ENCODE measurements at places on chromosomes 11 and 22. TPM values are rescaled to one million over a fixed set of nuclear protein-coding genes. Genes with fewer than 3 reads are reported as not detected.

Gene CASP1
- 1.4 TPM for polyA plus RNA-seq

Gene OR9G1
- polyA plus RNA-seq: not detected

Gene MUC15
- polyA plus RNA-seq: not detected

Gene TIMP3
- 0.27 TPM for polyA plus RNA-seq

Gene PLA2G6
- polyA plus RNA-seq: 9.9 TPM

Gene SCN4B
- polyA plus RNA-seq: 0.06 TPM

Gene TMEM191C
- polyA plus RNA-seq: 0.47 TPM

DNA sequence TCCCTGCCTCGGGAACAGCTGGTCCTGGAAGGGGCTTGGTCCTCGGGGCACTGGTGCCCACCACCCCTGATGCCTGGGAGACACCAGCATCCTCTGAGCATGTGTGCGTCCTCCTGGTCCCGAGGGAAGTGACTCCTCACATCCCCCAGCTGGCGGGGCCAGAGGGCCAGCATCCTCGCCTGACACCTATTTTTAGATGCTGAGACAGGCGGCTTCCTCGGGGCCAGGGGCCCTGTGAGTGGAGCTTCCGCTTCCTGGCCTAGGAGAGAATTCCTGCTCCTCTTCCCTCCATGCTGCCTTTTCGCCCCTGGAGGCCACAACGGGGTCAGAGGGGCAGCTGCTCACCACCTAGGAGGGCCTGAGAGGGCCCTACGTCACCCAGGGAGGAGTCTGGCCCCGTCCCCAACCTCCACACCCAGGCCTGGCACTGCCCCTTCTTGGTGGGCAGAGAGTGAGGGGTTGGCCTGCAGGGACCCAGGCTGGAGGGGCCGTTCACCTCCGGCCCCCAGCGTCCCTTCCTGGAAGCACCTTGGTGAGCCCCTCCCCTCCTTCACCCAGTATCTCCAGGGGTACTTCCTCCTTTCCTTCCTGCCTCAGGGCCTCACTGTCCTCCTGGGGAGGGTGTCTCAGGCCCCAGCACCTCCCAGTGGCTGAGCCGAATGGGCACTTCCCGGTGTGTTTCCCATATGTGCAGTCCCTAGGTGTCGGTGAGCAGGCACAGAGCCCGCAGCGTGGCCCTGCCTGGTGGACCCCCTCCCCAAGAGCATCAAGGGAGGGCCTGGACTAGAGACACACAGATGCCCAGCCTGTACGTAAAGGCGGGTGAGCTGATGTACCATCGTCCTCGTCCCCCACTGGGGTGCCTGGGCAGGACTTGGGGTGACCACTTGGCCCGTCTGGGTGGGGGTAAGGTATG lies 6.1 kb downstream of the CD81 start:
- H3K27ac ChIP-seq: peak overlapping the region; percentile 91
- H3K27me3 ChIP-seq: no peaks in the 10 kb centered on the region
- DNase-seq: peak; percentile 51

- no peaks in the 10 kb centered on the region for H3K4me1 ChIP-seq
- DNase-seq: no peak
- no peaks in the 10 kb centered on the region for H3K36me3 ChIP-seq
- no peaks in the 10 kb centered on the region for H3K27me3 ChIP-seq
- no peak overlapping the region for H3K4me3 ChIP-seq
- H3K27ac ChIP-seq: no peak overlapping the region
Measured at GRCh38 chr11:105856954-105857353, 165.1 kb downstream of the MSANTD4 start.

DNA sequence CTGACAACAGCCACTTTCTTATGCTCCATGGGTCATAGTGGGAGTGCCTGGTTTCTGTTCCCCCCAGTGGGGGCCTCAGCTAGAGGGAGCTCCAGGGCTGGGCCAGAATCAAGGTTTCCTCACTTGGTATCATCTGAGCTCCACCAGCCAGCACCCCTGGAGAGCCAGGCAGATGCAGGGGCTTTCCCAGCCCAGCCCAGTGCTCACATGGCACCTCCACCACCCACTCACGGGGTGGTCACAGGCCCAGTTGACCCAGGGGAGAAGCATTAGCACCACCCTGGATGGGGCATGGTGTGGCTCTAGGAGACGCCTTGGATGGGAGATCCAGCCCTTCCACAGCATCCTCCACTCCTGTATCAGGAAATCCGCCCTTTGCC lies 24.1 kb upstream of the WNT7B start:
- no peak for DNase-seq
- H3K27ac ChIP-seq: no peak overlapping the region
- peaks cover 22% of the 10 kb centered on the region for H3K4me1 ChIP-seq
- no peaks in the 10 kb centered on the region for H3K27me3 ChIP-seq
- H3K4me3 ChIP-seq: no peak overlapping the region

GRCh38 chr11:94449437-94449836 lies 44.2 kb downstream of the MRE11 start:
- H3K27me3 ChIP-seq: no peaks in the 10 kb centered on the region
- no peaks in the 10 kb centered on the region for H3K36me3 ChIP-seq
- no peak overlapping the region for H3K4me3 ChIP-seq
- H3K4me1 ChIP-seq: no peaks in the 10 kb centered on the region
- H3K27ac ChIP-seq: no peak overlapping the region
- peak; percentile 38 for DNase-seq

DNA sequence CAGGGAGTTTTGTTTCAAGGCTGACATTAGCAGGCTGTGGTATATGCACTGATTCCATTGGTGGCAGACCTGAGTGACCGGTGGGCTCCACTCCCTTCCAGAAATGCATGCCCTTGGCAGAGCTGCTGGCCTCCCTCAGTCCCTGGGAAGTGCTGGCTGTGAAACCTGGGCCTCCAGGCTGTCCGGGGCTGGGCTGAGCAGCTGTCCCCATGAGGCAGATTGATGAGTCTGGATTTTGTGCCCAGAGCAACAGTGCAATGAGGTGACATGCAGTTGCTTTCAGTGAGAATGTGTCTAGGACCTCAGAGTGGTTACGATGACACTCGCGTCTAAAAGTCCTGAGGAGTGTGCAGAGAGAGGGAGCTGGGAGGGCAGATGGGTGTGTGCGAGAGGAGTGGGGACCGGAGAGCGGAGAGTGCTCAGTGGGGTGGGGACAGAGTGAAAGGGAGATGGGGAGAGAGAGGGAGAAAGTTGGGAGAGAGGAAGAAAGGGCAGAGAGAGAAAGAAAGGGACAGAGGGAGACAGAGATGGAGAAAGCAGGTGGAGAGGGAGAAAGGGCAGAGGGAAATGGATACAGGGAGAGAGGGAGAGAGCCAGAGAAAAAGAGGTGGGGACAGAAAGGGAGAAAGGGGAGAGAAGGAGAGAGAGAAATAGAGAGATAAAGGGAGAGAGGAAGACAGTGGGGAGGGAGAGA lies 978.3 kb downstream of the BRD1 start:
- no peaks in the 10 kb centered on the region for H3K27me3 ChIP-seq
- no peaks in the 10 kb centered on the region for H3K4me1 ChIP-seq
- no peaks in the 10 kb centered on the region for H3K36me3 ChIP-seq
- H3K27ac ChIP-seq: no peak overlapping the region
- H3K4me3 ChIP-seq: no peak overlapping the region
- no peak for DNase-seq

DNA sequence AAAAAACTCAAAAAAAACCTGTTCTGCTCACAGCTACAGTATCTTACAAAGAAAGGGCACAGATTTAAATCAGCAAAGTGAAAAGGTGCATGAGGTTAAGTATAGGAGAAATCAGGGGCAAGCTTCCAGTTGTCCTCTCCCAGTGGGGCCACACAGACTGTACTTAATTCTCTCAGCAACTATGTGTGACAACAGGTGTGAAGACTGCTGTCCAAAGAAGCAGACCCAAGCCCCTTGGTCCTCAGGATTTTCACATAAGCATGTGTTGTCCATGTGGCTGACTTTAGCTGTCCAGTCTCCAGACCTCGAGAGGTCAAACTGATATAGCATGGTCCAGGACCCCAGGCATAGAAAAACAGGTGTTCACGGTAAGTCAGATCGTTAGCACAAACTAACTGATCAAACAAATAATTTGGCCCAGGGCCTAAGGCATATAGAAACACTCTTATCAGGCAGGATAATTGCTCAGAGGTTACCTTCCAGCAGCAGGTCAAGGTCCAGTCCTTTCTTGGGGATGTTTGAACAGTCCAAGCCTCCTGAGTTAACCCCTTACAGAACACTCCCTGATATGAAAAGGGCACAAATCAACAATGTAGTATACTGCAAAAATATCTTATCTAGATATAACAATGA lies 21.1 kb upstream of the CSTF3 start:
- H3K27ac ChIP-seq: no peak overlapping the region
- peaks cover 2% of the 10 kb centered on the region for H3K4me1 ChIP-seq
- H3K27me3 ChIP-seq: no peaks in the 10 kb centered on the region
- H3K36me3 ChIP-seq: no peaks in the 10 kb centered on the region
- H3K4me3 ChIP-seq: no peak overlapping the region
- peak; percentile 6 for DNase-seq

DNA sequence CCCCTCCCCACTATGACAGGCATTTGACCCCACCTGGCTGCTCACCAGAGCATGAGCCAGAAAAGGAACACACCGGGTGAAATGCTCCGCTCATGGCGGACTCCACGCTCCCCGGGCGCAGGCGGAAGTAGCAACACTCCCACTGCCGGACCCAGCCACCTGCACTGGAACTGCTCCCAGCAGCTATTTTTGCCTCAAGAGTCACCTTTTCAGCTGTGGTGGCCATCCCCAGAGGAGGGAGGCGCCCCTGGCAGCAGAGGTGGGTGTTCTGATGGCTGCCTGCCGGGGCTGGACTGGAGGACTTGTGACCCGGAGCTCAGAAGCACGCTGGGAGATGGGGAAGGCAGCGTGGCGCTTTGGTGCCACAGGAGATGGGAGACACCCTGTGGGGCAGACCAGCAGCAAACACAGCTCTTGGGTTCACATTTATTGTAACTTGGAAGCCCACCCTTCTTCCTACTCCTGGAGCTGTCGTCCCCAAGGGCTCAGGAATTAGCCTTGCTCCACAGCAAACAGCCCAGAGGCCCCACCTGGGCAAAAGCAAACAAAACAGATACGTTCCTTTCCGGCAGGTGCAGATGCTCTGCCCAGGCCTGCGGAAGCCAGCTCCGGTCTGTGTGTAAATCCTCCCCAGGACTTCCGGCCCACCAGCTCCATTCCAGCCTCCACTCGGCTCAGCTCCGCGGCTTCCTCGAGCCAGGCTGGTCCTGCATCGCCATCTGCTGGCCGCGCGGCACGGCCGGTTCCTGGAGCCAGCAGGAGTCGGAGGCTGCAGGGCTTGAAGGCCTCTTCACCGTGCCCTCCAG lies 3.7 kb downstream of the RPS19BP1 start:
- DNase-seq: peak; percentile 82
- H3K4me1 ChIP-seq: peaks cover 30% of the 10 kb centered on the region
- peaks cover 5% of the 10 kb centered on the region for H3K36me3 ChIP-seq
- no peaks in the 10 kb centered on the region for H3K27me3 ChIP-seq
- H3K4me3 ChIP-seq: no peak overlapping the region

DNA sequence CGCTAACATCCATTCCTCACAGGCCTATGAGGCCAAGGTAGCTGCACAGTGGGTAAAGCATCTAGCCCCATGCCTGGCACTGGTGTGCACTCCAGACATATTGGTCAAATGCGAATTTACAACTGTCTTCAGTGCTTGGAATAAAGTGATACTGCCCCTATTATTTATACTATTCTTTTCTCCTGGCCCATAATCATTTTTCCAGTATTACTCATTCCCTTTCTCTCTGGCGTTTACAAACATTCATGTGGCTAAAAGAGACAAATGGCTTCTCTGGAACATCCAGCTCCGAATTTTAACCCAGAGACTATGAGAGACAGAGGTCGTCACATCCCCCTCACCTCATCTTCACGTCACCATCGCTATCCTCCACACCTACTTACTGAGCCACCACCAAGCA lies 87.2 kb upstream of the PITPNB start:
- no peak overlapping the region for H3K27ac ChIP-seq
- no peaks in the 10 kb centered on the region for H3K27me3 ChIP-seq
- no peak overlapping the region for H3K4me3 ChIP-seq
- no peak for DNase-seq
- H3K36me3 ChIP-seq: peaks cover 6% of the 10 kb centered on the region

DNA sequence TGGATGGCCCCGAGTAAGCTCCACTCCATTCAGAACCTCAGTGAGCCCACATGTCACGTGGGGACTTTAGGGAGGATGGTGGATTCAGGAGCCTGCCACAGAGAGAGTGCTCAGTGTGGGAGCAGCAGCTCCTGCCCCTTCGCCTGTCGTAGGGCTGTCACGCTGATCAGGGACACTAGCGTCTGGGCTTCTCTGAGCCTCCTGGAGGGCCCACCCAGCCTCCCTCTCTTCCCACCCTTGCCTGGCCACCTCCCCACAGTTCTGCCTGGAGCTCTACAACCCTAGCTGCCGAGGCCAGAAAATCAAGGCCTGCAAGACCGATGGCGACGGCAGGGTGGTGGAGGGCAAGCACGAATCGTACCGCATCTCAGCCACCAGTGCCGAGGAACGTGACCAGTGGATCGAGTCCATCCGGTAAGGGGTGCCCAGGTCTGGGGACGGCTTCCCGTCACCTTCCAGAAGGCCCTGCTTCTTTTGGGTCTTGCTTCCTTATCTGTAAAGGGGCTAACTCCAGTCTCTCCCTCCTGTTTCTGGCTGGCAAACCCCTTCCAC lies 29.5 kb downstream of the CYTH4 start:
- no peaks in the 10 kb centered on the region for H3K27me3 ChIP-seq
- H3K4me1 ChIP-seq: peaks cover 21% of the 10 kb centered on the region
- DNase-seq: no peak
- no peak overlapping the region for H3K27ac ChIP-seq

- H3K27ac ChIP-seq: peak overlapping the region; percentile 38
Measured at GRCh38 chr11:75463106-75463774, 30.2 kb upstream of the KLHL35 start.

DNA sequence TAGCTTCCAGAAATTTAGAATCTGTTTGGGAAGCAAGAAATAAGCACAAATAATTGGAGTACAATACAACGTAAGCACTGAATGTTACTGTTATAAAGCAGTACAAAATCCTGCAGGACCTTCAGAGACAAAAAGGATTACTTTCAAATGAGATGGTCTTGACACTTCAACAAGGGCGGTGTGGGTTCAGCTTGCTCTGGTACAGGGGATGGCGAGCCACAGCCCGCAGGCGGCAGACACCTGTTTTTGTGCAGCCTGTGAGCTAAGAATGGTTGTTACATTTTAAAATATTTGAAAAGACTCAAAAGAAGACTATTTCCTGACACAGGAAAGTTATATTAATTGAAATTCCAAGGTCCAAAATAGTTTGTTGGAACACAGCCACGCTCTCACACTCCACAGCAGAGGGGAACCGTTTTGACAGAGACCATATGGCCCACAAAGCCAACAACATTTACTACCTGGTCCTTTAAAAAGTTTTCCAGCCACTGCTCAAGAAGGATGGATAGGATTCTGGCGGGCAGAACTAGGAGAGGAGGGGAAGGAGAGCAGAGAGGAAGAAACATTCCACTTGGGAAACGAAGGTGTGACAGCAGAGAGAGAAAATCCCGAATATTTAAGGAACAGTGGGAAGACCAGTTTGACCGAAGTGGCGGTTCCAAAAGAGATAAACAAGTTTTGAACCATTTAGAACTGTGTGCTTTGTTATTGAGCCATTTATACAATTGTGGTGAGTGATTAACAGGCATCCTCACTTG lies 6.3 kb downstream of the PRDM10 start:
- H3K4me1 ChIP-seq: peaks cover 8% of the 10 kb centered on the region
- no peak overlapping the region for H3K27ac ChIP-seq
- no peak overlapping the region for H3K4me3 ChIP-seq
- peak; percentile 16 for DNase-seq
- H3K27me3 ChIP-seq: no peaks in the 10 kb centered on the region
